Renal cortex interstitium (tissue), 15 donors: ENCODE measurements at places on chromosomes 7 and 10. TPM values are rescaled to one million over a fixed set of nuclear protein-coding genes. Genes with fewer than 3 reads are reported as not detected.

- peak; percentile 98 for DNase-seq
Measured at GRCh38 chr10:125719173-125720001, at the start of gene EDRF1. EDRF1 (plus strand) TSS chr10:125719709; CDS start chr10:125719808, 99 bp downstream.

DNA sequence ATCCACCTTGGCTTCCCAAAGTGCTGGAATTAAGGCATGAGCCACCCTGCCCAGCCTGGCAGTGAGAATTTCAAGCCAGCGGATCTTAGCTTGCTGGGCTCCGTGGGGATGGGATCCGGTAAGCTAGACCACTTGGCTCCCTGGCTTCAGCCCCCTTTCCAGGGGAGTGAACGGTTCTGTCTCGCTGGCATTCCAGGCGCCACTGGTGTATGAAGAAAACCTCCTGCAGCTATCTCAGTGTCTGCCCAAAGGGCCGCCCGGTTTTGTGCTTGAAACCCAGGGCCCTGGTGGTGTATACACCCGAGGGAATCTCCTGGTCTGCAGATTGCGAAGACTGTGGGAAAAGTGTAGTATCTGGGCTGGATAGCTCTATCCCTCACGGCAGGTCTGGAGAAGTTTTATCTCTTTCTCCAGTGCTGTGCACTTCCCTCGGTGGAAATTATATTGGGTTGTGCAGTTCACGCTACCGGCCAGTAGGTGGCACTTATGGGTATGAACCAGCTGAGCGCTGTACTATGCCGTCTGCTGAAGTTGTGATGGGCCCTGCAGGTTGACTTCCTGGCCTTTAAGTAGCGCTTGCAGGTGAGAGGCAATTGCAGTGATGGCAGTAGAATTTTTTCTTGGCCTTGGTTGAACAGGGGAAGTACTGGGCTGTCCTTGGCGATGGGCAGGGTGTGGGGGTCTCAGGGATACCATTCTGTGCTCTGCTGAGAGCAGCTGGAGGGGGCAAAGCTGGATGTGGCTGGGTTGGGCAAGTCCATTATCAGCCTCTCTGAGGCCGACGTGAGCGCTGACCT is 138.0 kb upstream of the MTPN start:
- no peak for DNase-seq

- DNase-seq = no peak
Measured at GRCh38 chr7:41185851-41186250, 517.0 kb downstream of the INHBA start.

Gene SPDYE6
- not detected for polyA plus RNA-seq
